ENCODE measurements at places on chromosomes 12 and 14. TPM values are rescaled to one million over a fixed set of nuclear protein-coding genes. Genes with fewer than 3 reads are reported as not detected.

GRCh38 chr12:101783150-101783549, 43.9 kb upstream of the SYCP3 start:
- DNase-seq = no peak

GRCh38 chr14:41900644-41901043, 294.0 kb downstream of the LRFN5 start:
- DNase-seq = no peak

- DNase-seq = no peak
Observed at GRCh38 chr12:105492591-105493545, 162.4 kb downstream of the C12orf75 start.

DNA sequence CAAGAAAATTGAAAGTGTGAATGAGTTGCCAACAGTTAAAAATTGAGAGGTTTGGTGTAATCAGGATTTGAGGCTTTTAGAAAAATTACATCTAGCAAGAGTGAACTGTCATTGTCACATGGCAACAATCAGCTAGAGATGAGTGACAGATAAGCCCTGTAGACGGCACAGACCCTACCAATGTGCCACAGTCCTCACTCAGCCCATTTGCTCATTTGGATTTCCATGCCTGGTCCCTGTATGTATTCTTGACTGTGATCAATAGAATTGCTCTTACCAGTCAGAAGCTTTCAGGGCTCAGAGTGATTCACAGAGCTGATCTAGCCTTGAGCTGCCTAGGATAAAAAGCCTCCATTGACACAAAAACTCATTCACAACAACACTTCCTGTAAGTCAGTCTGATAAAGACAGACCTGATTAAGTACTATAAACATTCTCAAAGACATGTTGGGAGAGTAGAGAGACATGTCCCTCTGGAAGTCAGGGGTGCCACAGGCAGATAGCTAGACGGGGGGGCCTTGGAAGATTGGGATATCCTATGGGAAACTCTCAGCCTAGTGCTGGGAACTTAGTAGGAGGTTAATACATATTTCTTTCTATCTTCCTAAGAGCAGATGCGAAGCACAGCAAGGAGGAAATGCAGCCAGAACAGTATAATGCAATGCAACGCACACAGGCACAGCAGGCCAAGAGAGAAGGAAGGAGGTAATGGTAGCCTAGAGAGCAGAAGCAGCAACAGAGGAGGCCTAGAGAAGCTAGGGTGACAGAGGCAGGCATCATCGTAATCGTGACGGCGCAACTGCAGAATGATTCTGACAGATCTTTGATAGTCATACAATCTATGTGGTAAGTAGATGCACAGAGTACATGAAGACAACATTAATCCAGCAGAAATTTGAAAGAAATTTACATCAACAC, 2.0 kb upstream of the PELI2 start:
- no peak for DNase-seq

The MYH6 gene
- not detected for total RNA-seq

DNA sequence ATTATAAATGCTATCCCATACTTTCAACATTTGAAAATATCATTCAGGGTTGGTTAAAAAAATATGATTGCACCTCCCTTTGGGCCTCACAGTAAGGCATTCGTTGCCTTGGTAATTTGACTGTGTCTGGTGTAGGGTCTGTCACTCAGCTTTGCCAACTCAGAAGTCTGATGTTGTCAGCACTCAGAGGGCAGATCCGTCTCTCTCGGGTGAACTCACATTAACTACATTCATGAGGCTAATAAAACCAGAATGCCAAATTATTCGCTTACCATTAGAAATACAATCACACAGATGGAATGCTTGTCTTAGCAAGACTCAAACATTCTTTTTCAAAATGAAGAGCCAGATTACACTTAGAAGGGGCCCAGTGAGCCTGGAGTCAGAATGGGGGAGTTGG, 53.0 kb downstream of the NPAS3 start:
- no peak for DNase-seq

- DNase-seq = no peak
Observed at GRCh38 chr12:4320497-4320852, 538 bp upstream of the TIGAR start.

DNA sequence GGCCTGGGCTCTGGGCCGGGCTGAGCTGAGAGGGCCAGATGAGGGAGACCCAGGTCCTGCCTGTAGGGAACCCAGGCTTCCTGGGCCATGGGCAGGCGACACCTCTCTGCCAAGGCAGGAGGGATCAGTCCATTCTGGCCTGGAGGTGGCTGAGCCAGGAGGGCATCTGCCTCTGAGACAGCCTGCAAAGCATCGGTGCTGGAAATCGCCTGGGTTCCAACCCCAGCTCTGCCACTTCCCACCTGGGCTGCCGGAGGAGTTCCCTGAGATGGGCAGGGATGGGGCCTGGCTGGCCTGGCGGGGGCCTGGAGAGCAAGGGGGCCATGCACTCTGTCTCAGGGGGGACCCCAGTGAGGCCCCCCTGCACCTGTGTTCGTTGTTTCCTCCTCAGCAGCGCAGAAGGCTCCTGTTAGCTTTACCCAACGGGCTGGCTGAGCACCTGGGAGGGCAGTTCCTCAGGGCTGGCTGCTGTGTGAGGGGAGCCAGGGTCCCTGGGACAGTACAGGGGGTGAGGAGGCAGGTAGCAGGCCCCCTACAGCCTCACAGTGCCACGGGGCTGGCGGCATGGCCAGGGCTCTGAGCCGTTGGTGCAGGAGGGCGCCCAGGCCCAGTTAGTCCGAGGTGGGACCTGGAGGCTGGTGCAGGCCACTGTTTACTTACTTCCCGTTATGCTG, 50.5 kb downstream of the KIF26A start:
- DNase-seq = no peak

DNA sequence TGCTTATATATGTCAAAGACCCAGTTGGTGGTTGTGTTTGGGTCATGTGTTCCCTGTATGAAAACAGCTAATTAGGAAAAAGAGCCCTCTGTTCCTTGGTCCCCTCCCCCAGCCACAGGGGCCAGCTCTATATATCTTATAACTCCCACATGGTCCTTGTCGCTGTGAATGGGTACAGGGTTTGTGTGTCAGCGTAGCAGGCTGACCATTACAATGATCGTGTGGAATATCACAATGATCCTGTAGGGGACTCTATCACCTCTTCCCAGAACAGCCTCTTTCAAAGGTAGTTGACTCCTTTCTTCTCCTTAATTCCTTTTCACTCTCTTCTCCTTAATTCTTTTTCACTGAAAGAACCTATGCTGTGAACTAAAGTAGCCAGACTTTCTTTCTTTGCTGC, 51.6 kb upstream of the RIC8B start:
- DNase-seq = no peak

DNA sequence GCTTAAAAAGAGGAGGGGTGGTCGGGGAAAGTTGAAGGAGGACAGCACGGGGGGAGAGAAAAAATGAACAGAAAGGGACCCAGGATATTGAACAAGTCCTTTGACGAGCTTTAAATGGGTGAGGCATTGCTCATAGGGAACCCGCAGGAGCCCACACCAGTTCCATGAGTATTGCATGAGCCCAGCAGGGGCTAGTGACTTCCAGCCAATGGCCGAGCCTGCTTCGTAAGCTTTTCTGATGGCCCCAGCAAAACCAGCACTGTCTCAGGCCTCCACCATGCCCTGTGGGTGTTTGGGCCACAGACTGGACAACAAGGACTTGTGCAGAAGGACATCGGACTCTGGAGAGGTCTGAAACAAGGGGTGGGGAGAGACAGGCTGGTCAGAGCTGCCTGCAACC, 109.5 kb downstream of the ZFP36L1 start:
- DNase-seq = no peak

The INTS13 gene
- 37.5 TPM for total RNA-seq

GRCh38 chr12:67650388-67651131, 2.0 kb downstream of the DYRK2 start:
- no peak for DNase-seq
